ENCODE measurements at places on chromosomes 16 and 17.

DNA sequence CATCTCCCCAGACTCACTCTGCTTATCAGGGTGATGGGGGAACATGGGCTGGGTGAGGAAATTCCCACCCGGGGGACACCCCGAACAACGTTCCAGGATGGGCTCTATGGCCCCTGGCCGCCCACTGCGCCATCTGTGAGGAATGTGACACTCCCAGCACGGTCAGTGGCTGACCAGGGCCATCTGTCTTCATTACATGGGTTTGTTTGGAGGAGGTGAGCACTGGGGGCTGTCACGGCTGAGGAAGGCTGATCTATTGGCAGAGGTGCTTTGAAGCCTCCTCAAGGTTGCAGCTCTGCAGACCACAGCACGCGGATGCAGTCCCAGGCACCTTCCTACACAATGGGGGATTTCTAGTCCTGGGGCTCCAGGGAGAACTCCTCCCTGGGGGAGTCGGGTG lies 214.1 kb upstream of the FOXF1 start:
- no peak for DNase-seq

DNA sequence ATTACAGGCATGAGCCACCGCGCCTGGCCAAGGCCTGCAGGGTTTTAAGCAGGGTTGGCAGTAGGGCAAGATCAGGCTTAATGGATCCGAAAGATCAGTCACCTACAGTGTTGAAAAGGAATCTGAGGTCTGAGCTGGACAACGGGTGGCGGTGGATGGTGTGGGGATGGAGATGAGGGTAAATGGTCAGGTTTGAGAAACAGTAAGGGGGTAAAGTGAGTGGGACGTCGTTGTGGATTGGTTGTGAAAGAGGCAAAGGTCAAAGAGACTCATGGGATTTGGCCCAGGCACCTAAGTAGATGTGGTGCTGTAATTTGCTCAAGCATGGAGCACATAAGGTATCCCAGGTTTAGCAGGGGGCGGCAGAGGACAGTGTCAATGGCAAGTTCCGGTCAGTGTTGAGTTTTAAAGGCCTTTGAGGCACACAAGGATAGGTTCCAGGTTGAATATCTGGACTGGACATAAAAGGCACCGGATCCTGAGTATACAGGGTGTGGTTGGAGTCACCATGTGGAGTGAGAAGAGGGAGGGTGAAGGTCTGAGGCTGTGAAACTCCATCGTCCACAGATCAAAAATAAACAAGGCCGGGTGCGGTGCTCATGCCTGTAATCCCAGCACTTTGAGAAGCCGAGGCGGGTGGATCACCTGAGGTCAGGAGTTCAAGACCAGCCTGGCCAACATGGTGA lies 1.1 kb upstream of the SLC16A5 start:
- DNase-seq, result no peak

- no peak for DNase-seq
Measured at GRCh38 chr17:57282296-57282695, 26.0 kb downstream of the MSI2 start.

DNA sequence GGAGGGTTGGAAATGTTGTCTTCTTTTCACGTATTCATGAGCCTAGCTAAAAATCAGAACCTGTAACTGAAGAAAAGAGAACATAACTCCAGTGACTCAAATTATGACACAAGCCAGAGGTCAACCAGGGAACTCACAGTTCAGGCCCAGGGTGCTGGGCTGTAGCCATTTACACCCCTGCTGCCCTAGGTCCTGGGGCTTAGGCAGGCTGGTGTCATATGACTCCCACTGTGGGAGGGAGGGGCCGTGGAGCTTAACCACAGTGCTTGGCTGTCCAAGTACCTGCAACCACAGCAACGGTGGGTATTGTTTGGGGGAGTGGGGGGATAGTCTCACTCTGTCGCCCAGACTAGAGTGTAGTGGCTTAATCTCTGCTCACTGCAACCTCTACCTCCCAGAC lies 71.1 kb upstream of the AMZ2 start:
- no peak for DNase-seq

DNA sequence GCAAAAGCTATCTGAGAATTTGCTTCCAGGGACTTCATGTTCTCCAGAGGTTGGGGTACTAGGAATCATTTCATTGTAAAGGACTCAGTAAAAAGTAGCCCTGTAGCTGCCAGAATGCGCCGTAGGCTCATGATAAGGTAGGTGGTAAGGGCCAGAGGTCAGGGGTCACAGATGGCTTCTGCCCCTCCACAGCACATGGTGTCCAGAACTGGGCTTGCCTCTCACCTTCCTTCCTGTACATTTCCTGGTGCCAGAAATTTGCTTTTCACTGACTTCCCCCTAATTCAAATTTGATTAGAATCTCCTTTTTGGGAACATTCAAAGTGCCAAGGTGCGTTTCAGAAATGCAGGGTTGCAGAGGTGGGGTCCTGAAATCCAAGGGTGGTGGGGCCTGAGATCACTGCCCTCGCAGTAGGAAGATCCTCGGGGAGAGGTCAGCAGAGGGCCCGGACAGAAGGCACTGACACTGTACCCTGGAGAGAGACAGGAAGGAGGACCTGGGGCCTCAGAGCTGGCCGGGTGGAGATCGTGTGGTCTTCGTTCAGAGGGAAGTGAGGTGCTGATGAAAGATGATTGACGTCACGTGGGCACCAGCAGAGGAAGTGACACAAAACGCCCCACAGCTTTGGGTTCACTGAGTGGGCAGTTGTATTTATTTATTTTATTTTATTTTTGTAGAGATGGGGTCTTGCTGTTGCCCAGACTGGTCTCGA lies 25.5 kb upstream of the METRNL start:
- DNase-seq, result peak; percentile 87

DNA sequence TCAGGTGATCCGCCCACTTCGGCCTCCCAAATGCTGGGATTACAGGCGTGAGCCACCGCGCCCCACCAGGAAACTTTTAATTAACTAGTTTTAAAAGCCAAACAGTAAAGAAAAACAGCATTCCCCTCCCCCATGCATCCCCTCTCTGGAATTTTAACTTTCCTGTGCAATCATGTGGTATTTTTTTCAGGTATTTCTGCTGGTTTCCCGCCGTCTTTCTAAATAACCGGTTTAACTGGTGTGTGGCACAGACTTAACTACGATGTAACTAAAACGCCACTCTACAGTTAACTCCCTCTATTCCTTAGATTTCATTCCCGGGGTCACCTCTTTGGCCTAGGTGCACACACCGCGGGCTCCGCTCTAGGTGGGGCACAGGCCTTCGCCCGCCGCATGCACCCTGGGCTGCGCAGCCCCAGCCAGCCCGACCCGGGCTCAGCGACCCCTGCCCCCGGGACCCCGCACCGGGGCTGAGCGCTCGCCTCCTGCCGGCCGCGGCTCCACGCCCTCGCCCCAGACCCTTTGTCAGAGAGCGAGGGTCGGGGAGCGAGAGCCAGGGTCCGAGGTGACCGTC lies 15.1 kb upstream of the UTP6 start:
- no peak for DNase-seq

DNA sequence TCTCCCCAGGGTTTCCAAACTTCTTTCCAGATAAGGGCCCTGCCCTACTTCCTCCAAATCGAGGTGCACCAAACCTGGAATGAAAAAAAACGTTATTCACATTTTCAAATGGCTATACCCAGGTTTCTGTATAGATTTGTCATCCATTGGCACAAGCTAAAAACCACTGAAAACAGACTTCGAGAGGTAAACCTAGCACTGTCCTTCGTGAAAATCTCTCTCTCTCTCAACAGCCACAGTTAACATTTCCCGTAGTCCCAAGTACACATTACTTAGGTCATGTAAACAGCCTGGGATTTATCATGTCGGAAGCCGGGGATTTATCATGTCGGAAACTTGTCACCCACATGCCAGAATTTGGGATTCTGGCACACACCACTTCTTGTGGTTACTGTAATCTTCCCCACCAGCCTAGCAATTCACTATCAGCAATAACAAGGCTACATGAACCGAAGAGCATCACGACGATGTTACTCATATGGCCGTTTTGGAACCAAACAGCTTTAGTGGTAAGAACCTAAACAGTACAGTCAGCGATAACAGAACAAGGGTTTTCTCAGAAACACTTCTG lies 1.2 kb downstream of the DDX5 start:
- no peak for DNase-seq

GRCh38 chr17:57256708-57257112 lies 387 bp downstream of the MSI2 start:
- no peak for DNase-seq

DNA sequence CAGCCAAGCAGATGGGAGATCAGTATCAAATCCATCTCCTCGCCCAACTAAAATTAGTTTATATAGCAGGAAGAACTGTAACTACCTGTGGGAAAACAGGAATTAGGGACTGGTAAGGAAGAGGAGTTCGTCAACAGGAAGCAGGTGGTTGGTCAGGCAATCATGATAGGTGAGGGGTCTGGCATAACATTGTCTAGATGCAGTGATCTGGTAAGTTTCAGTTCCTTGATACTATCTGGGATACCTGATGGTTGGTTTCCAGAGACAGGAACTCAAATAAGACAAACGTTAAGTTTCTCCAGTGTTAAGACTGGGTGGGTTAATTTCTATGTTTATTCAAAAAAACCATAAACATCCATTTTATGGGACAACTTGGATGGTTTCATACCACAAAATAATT lies 53.8 kb downstream of the CEP112 start:
- no peak for DNase-seq

- no peak for DNase-seq
Measured at GRCh38 chr17:76667786-76668453, 24.4 kb upstream of the ST6GALNAC1 start.

GRCh38 chr16:85717393-85718152 lies 28.8 kb upstream of the GINS2 start:
- DNase-seq, result peak; percentile 33

- DNase-seq, result no peak
Measured at GRCh38 chr16:69794486-69794885, 32.4 kb downstream of the WWP2 start.

GRCh38 chr16:85537331-85537788 lies 75.8 kb upstream of the GSE1 start:
- no peak for DNase-seq

- no peak for DNase-seq
Measured at GRCh38 chr17:44397479-44398440, 8.3 kb upstream of the ITGA2B start.

- DNase-seq, result no peak
Measured at GRCh38 chr16:46833460-46833800, 2.5 kb upstream of the C16orf87 start.

DNA sequence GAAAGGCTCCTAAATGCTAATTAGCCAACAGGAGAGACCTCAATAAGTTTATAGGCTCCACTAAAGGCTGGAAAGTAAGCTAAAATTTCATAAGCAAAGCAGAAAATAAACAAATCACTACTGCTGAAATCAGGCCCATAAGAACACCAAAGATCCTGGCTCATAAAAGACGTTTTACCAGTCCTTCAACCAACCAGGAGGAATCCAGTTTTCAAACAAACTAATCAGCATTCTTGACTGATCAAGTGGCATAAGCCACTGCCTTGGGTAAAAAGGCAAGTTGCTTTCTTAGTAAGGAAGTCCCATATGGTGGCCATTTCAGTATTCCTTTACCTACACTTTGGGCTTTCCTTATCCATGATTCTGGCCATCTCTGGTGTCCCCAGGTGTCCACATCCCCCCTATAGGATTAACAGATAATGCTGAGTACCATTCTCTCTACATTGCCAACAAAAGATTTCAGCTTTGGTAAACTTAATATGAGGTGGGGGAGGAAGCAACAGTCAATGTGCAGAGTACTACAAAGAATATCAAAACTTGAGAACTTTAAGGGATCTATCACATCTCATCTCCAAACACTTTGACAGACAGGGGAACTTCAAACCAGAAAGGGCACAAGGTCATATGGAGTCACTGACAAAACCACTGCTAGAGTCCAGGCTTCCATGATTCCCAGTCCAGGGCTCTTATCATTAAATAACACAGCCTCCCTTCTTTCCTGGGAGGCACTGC lies 1.3 kb downstream of the TOM1L2 start:
- DNase-seq, result no peak

GRCh38 chr16:11079652-11080187 lies 135.4 kb downstream of the CLEC16A start:
- no peak for DNase-seq

DNA sequence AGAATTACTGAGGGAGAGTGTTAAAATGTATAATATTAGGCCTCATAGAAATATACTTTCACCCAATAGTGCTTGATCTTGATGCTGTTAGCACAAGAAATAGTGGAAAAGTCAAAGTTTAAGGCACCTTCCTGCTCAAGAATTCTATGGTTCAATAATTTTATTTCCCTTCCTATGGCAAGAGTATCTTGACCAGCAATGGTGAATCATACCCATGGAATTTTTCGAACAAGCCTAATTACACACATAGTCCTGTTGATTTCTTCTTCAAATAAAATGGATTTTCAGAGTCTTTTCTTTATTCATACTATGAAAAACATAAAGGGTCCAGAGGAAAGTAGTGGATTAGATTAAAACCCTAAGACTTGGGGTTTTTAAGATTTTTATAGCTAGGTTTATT lies 810.6 kb downstream of the CDH11 start:
- no peak for DNase-seq

- DNase-seq, result no peak
Measured at GRCh38 chr17:28460901-28461300, 12.5 kb upstream of the SLC13A2 start.

DNA sequence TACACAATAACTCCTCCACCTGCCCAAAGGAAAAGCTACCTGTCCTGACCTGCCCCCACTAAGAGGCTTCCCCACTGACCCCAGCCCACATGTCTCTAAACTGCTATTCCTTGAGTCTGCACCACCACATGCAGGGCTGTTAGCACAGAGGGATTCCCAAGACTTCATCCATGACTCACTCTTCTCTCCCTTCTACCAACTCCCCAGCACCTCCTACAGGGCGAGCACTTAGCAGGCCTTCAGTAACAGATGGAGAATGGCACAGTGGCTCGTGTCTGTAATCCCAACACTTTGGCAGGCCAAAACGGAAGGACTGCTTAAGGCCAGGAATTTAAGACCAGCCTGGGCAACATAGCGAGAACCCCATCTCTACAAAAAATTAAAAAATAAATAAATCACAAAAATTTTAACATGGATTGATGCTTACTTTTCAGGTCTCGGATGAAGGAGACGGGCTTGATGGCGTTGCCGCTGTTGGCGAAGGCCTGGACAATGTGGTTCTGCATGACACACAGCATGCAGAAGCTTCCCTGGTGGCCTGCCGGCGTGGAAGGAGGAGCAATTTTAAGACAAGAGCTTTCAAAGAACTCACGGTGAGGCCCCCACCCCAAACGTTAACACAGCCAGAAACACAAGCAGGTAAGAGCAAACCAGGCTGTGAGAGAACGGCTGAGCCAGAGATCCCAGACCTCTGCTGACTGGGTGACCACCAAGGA lies 12.0 kb downstream of the USP36 start:
- peak; percentile 53 for DNase-seq

GRCh38 chr17:5608399-5609112 lies 24.2 kb upstream of the NLRP1 start:
- no peak for DNase-seq

- no peak for DNase-seq
Measured at GRCh38 chr16:1929105-1929504, 10.9 kb upstream of the HS3ST6 start.

All from inflammatory macrophage treated with lipopolysaccharide for 1 hour (primary cell).